ENCODE measurements at places on chromosomes 2 and 18.

DNA sequence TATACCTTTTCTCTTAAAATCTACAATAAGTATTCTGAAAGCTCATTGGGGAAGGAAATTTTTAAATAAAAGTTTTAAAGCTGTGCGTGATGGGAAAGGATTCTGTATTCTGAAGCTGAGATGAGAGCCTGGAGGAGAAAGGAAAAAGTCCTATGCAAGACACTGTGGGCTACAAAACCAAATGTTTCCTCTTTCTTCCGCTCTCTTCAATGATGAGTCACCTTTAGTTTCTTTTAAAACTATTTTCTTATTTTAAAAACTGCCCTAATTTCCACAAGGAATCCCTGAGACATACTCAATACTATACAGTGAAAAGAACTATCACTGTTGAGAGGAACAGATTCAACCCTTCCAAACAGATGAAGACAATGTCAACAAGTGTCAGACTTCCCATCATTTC is 87.4 kb downstream of the INO80D start:
- DNase-seq: no peak

GRCh38 chr2:101337877-101338276 is 29.4 kb upstream of the RNF149 start:
- no peak for DNase-seq

DNA sequence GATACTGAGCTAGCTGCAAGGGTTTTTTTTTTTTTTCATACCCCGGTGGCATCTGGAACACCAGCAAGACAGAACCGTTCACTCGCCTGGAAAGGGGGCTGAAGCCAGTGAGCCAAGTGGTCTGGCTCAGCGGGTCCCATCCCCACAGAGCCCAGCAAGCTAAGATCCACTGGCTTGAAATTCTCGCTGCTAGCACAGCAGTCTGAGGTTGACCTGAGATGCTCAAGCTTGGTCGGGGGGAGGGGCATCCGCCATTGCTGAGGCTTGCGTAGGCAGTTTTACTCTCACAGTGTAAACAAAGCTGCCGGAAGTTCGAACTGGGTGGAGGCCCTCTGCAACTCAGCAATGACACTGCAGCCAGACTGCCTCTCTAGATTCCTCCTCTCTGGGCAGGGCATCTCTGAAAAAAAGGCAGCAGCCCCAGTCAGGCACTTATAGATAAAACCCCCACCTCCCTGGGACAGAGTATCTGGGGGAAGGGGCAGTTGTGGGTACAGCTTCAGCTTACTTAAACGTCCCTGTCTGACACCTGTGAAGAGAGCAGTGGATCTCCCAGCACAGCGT is 5.1 kb upstream of the MIB1 start:
- DNase-seq: peak; percentile 80

- DNase-seq: no peak
These were observed 34.6 kb downstream of the GREB1 start for GRCh38 chr2:11568436-11568835.

DNA sequence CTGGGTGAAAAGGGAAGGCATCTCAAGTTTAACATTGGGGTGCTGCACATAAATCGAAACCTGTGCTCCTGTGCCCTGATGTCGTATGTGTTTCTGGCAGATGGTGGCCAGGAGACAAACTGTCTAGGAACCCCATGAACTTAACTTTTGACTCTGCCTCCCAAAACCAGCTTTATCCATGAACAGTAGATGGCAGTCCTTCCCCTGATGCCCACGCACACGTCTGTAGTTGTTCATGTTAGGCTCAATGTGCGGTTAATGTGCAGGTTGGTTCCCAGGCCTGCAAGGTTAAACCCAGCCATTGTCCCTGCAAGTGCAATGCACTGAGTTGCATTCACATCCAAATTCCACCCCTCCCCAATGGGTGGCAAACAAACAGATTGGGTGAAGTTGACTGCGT is 44.1 kb upstream of the SIX3 start:
- DNase-seq: no peak

DNA sequence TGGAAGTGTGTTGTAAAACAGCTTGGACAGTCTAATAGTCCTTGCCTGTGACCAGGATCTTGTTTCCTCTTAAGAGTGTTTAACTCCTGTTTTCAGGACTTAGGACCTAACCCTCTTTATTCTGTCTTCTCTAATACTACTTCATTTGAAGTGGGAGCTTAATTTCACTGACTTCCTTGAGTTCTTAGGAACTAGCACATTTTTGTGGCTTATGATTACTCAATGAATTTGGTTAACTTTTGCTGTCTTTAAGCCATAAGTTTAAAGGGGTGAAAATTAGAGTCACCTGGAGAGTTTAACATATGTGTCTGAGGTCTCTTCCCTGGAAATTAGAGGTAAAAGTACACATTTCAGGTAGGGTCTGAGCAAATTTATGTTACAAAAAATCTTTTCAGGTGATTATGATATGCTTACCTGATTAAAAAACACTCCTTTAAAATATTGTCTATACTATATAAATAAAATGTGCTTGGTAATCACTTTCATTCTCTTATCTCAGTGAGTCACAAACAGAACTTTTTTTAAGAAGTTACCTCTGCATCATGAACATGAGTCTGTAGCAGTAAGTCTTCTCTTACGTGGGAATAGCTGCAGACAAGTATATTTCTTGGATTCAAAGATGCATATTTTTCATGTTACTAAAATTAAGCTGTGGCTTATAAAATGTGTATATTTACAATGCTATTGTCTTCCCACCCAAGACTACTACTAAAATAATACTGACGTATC is 52.7 kb downstream of the ATP9B start:
- no peak for DNase-seq

GRCh38 chr18:76668119-76668518 is 154.2 kb upstream of the ZNF236 start:
- DNase-seq: no peak

DNA sequence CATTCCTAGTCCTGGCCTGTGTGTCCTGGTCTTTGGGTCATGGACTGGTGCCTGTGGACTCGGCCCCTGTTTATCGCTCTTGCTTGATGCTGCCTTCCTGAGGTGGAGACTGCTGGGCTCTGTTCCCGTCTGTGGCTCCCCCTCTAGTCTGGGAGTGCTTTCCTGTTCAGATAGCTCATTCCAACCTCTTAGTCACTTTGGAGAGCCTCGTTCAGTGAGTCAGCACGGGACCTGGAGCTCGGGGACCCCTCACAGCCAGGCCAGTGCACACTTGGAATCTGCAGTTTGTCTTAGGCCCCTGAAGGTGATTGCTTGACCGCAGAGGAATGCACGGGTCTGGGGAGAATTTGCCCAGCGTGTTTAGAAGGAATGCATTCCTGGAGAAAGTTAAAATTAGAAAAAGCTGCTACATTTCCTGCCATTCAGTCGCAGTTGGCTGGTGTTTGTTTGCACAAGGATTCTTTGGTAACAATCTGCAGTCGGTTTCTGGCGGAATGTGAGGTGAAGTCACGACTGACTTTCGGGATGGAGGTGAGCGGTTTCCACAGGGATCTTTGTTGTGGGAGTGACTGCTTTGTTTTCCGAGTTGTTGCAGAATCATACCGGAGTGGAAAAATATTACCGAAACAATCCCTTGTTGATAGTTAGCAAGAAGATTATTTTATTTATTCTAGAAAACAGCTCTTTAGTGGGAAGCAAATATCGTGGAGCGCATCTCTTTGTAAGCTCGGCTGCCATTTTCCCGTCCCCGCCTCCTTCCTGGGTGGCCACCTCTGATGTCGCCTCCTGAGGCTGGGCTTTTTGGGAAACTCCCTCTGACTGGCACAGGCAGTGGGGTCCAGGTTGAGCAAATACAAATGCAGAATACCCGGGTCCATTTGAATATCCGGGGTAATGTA is 29.6 kb downstream of the SH3BP4 start:
- peak; percentile 82 for DNase-seq

GRCh38 chr2:118264232-118264990 is 176.1 kb downstream of the INSIG2 start:
- DNase-seq: no peak

- no peak for DNase-seq
These were observed 51.9 kb downstream of the MAP4K3 start for GRCh38 chr2:39385172-39385571.

All from HT-29 (cell line).